Activated CD8-positive, alpha-beta memory T cell treated with anti-CD3 and anti-CD28 coated beads for 1 hour (primary cell): ENCODE measurements at places on chromosomes 1 and 21.

- DNase-seq = no peak
These were observed 163.6 kb downstream of the CAMTA1 start for GRCh38 chr1:6948861-6949260.

- DNase-seq = no peak
These were observed at the start of gene TRIM63 for GRCh38 chr1:26067432-26067911. TSS of gene TRIM63 (minus strand) at chr1:26067630. CDS start at chr1:26067494, 136 bp downstream.

DNA sequence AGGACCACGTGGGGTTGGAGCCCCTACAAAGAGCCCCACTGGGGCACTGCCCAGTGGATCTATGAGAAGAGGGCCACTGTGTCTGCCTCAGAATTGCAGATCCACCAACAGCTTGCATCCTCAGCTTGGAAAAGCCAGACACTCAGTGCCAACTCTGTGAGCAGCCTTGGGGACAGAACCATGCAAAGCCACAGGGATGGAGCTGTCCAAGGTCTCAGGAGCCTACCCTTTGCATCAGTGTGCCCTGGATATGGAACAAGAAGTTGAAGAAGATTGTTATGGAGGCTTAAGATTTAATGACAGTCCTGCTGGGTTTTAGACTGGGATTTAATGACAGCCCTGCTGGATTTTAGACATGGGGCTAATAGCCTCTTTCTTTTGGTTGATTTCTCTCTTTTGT lies 1670.9 kb downstream of the PLA2G4A start:
- DNase-seq = no peak

DNA sequence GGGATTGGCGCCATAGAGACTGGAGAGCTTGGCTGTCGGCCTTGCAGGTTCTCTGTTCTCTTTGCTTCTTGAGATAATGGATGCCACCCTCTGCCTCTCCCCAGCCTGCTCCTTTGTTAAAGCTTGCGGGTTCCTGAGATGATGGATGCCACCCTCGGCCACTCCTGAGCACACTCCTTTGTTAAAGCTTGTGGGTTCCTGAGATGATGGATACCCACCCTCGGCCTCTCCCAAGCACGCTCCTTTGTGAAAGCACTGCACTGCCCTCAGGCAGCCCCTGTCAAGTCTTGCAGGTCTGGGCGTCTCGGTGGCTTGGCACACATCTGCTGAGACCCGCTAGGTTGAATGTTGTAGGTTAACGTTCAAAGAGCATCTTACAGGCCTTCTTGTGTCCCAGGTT lies 76.5 kb downstream of the SCCPDH start:
- DNase-seq = no peak

DNA sequence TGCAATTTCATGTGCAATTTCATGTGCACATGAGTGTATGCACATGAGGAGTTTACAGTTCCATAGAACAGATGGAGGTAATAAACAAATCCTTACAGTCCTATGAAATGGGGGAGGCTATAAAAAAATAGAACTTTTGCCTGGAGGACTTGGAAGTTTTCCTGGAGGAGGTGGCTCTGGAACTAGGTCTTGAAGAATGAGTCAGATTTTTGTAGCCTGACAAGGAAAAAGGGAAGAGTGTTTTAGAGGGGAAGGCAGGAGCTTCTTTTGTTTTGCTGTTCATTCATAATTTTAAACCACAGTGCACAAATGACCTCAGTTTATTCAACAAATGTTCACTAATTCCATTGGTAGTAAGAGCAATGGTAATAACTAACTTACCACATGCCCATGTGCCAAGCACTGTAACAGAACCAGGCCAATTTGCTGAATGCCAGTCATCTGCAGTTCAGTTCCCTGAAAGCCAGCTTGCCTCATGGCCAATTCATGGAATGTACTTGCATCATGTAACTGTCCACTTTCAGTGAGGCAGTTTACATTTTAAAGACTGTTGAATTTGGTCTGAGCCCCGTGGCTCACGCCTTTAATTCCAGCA lies 2.7 kb downstream of the DIO1 start:
- no peak for DNase-seq

DNA sequence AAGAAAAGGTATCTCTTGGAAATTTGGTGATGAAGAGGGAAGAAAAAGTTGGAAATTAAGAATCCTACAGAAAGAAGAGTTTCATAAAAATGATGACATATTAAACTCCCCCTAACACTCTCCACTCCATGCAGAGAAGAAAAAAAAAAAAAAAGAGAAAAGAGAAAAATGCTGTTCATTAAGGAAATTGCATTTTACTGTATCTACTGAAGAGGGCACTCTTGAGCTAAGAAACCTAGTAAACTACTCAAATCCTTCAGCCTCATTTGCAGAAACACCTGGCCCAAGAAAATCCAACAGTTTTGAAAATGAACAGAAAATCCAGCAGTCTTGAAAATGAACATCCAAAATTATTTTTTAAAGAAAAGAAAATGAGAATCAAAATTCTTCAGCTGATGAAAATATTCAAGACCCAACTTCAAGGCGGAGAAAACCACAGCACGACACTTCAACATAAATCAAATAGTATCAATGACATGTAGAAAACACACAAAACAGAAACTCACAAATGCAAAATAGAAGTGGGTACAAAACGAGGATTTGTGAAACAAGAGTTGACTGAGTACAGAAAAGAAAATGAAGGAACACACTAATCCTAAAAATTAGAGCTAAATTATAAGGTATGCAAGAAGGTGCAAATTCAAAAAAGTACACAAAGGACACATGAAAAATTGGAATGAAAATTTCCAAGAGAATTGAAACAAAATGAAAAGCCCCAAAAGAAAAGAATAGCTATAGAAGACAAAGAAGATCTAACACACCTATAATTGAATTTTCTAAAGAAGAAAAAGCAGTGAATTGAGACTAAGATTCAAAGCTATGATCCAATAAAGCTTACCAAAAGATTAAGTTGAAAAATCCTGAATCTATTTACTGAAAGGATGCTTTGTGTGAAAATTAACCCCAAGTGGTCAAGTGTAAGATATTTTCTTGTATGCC lies 73.2 kb upstream of the DNAJC6 start:
- no peak for DNase-seq

- no peak for DNase-seq
These were observed 13.5 kb upstream of the LGR6 start for GRCh38 chr1:202179828-202180750.

DNA sequence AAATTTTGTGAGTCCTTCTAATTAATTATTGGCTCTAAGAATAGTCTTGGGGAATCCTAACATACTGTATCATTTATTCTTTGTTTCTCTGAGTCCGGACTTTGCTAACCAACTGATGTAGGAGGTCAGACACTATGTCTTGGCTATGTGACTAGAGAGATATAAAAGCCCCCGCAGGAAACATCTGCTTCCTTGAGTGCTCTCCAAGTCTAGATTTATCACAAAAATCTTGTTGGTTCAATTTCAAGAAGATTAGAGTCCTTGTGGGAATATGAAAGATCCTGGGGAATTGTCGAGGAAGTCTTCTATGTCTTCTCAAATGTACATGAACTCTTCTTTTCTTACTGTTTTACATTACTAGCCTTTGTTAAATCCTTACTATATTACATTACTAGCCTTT lies 1712.5 kb downstream of the NCAM2 start:
- DNase-seq = no peak

DNA sequence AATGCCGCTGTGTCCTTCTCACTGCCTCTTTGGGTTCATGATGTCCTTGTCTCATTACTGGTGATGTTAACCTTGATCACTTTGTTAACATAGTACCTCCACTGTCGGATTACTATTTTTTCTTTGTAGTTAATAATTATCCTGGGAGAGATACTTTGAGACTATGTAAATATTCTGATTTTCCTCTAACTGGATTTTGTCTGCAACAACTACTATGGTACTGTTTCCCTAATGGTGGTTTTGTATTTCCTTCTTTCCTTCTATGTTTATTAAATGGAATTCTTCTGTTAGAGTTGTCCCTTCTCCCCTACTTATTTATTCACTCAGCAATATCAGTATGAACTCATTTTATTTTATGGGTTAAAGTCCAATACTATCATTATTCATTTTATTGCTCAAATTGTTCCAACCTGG lies 4.2 kb downstream of the TOR1AIP2 start:
- DNase-seq = no peak

DNA sequence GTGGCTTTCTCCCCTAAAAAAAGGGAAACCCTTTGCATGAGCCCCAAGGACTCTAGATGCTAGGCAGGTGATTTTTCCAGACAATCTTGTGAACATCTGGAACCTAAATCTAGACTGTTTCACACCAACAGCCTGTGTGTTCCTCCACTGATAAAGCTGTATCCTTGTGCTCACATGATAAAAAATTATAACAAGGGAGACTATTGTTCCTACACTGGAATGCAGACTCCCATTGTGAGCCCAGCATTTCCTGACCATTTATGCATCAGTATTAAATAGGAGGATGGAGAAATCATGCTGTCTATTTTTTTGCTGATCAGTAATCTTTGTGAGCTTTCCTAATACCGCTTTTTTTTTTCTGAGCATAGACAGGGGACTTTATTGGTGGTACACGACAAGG lies 52.5 kb downstream of the ZNF697 start:
- no peak for DNase-seq

GRCh38 chr21:42737951-42738590 lies 84.7 kb downstream of the PDE9A start:
- no peak for DNase-seq

- DNase-seq = no peak
These were observed 1355.7 kb downstream of the BRINP3 start for GRCh38 chr1:189121941-189122340.

DNA sequence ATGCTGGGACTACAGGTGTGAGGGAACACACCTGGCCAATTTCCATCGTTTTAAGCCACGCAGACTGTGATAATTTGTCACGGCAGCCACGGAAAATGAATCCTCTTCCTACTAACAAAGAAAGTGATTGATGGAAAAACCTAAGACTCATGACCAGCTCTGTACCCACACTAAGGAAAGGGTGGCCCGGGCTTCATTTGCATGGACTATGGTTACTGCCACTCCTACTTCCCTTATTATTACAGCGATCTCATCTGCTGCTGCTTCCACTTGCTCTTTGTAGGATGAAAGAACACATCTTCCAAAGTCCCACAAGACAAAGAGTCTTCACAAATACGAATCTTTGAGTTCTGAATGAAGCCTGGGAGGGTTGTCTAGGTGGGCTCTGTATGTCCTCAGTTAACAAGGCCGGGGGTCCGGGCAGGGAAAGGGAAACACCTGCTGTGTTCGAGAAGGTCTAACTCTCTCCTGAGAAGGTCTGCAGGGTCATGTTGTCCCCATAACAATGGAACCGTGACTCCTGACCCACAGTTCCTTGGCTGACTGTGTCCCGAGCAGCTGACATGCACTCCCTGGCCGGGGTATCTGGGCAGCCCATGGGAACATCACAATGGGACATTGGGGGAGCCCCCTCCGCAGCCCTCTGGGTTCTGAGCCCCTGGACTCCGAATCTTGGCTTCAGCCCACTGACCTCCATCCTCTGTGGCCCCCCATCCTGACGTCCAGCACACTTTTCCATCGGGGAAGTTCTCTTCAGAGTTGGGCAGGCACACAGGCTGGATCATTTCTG lies 13.3 kb upstream of the TFF1 start:
- no peak for DNase-seq

DNA sequence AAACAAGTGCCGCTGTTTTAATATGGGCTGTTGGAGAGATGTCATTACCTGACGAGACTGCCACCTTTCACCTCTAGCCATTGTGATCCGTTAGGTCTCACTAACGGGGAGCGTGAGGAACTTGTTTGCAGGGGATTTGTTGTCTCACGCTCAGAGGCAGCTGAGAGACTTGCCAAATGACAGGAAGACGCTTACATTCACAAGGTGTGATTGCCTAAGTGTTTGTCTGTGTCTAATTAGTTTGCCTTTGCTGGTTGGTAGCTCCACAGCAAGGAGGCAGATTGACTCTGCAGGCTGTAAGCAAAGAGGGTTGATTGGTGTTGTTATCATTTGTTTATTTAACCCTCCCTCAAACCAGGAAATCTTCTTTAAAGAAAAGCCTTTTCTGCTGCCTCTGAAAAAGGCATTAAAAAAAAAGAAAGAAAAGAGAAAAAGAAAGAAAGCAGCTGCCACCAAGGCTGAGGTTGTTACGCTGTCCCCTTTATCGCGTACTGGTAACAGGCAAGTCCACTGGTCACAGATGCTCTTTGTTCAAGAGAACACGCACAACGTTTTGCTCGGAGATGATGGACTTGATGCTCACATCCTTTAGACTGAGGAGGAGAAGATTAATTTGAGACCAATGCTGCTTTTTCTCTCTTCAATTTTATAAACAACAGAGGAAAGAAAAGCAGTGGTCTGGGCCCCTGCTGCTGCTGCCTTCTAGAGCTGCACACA lies 203.9 kb downstream of the ZNF326 start:
- DNase-seq = no peak

DNA sequence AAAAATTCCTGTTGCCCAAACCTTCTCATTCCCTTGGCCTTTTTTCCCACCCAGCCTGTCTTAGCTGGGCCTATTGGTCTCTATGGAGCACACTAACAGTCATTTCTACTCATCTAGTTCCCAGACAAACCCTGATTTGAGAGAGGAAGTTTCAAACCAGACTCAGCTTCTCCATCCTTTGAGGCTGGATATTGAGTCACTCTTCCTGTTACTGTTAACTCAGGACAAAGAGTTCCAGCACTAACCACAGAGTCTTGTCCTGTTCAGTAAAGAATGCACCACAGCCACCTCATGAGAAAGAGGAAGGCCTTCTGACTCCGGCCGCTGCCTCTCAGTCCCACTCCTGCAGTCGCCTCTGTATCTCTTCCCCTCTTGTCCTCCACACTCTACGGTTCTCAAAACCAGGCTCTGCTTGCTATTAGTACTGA lies 137.8 kb downstream of the PTPRC start:
- no peak for DNase-seq

- no peak for DNase-seq
These were observed 691 bp upstream of the MPZL1 start for GRCh38 chr1:167720965-167721616.

GRCh38 chr1:61207416-61207815 lies 125.1 kb downstream of the NFIA start:
- no peak for DNase-seq

- DNase-seq = no peak
These were observed 220.5 kb downstream of the FOXD2 start for GRCh38 chr1:47658161-47658920.

- DNase-seq = no peak
These were observed 18.9 kb upstream of the USP24 start for GRCh38 chr1:55234016-55234415.

DNA sequence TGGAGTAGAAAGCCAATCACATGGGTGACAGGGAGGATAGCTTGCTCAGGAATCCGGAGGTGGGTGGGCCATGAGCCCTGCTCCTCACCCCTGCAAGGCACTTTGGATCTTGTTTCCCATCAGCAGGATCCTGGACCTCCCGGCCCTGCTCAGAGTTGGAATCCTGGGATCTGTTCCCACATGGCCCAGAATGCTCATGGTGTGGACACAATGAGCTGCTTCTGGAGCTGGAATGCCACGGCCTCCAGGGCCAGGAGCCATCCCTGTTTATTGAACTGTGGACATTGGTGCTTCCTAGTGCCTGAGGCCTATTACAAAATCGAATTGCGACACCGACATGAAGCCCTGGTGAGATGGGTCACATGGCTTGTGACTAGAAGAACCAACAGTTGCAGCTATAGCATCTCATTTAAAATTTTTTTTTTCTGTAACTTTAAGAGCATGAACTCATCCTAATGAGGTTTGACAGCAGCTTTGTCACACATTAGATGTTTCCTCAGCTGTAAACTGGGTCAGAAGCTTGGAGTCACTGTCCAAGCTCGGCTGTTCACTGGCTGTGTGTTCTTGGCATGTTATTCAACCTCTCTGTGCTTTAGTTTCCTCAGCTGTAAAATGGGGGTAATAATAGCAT lies 40.4 kb upstream of the GOLT1A start:
- DNase-seq = no peak
